ENCODE measurements at places on chromosomes 3 and 15. TPM values are rescaled to one million over a fixed set of nuclear protein-coding genes. Genes with fewer than 3 reads are reported as not detected.

GRCh38 chr15:81740416-81740815, 305.4 kb downstream of the MEX3B start:
- H3K27me3 ChIP-seq, result no peaks in the 10 kb centered on the region
- H3K27ac ChIP-seq, result no peak overlapping the region
- H3K4me1 ChIP-seq, result no peaks in the 10 kb centered on the region
- DNase-seq, result no peak
- no peak overlapping the region for H3K4me3 ChIP-seq
- no peaks in the 10 kb centered on the region for H3K36me3 ChIP-seq

DNA sequence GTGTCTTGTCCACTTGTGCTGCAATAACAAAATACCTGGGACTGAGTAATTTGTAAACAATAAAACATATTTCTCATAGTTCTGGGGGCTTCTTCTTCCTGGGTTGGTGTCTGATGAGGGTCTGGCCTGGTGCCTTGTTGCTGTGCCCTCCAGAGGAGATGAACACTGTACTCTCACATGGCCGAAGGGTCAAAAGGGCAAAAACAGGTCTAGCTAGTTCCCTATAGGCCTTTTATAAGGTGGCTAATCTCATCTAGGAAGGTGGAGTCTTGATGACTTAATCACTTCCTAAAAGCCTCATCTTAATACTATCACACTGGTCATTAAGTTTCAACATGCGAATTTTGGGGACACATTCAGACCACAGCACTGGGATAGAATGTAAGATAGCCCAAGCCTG, 228.4 kb downstream of the TLE3 start:
- no peak for DNase-seq
- H3K27me3 ChIP-seq, result peaks cover 8% of the 10 kb centered on the region
- no peaks in the 10 kb centered on the region for H3K36me3 ChIP-seq
- no peak overlapping the region for H3K4me3 ChIP-seq

- no peaks in the 10 kb centered on the region for H3K4me1 ChIP-seq
- no peaks in the 10 kb centered on the region for H3K27me3 ChIP-seq
- H3K27ac ChIP-seq, result no peak overlapping the region
- no peak overlapping the region for H3K4me3 ChIP-seq
Measured at GRCh38 chr3:79366414-79366813, 401.4 kb downstream of the ROBO1 start.

GPR160 gene
- polyA plus RNA-seq, result 23.2 TPM

- DNase-seq, result no peak
- H3K4me3 ChIP-seq, result no peak overlapping the region
- H3K27me3 ChIP-seq, result no peaks in the 10 kb centered on the region
- H3K36me3 ChIP-seq, result no peaks in the 10 kb centered on the region
- H3K27ac ChIP-seq, result no peak overlapping the region
Measured at GRCh38 chr3:134929976-134930375, 134.9 kb downstream of the EPHB1 start.

EPHB3 gene
- polyA plus RNA-seq, result 0.01 TPM

Measured in HepG2 (cell line).